Kidney (tissue), 22 donors: ENCODE measurements at places on chromosomes 1 and 21.

GRCh38 chr1:211748810-211749209 is 73.4 kb upstream of the NEK2 start:
- H3K27me3 ChIP-seq = no peaks in the 10 kb centered on the region
- no peak overlapping the region for H3K27ac ChIP-seq
- no peaks in the 10 kb centered on the region for H3K36me3 ChIP-seq
- DNase-seq = no peak
- H3K4me3 ChIP-seq = no peak overlapping the region
- no peaks in the 10 kb centered on the region for H3K4me1 ChIP-seq

DNA sequence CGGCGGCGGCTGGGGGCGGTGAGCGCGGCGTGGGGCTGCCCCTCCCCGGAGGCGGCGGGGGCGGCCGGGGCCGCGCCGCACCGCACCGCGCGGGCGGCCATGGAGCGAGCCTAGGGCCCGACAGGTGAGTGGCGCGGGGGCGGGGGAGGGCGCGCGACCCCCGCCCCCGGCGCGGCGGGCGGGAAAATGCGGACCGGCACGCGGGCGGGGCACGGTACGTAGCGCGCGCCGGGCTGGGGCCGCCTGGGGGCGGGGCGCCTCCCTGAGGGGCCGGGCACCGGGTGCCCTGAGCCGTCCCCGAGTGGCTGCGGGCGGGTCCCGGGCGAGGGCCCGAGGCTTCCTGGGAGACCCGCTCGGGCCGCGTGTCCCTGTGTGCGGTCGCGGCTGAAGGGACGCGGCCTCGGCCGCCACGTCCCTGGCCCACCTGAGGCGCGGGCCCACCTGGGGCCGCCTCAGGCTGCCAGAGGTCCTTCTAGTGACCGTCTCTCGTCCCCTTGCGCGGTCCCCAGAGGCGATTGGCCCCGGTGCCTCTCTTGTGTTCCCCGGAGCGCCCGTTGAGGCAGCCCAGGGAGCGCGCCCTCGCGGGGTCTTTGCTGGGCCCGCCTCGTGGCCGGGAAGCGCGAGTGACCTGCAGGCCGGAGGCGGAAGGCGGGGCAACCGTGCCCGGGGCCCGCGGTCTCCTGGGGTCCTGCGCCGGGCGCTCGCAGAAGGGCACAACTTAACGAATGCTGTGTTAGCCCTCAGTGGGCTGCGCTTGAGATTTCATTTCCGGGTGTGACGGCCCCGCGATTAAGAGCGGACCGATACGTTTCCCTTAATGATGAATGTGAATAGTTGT is 500 bp downstream of the FAM20B start:
- H3K4me1 ChIP-seq = no peaks in the 10 kb centered on the region
- H3K4me3 ChIP-seq = peak overlapping the region; percentile 94
- no peaks in the 10 kb centered on the region for H3K36me3 ChIP-seq
- DNase-seq = peak; percentile 87
- H3K27me3 ChIP-seq = no peaks in the 10 kb centered on the region

DNA sequence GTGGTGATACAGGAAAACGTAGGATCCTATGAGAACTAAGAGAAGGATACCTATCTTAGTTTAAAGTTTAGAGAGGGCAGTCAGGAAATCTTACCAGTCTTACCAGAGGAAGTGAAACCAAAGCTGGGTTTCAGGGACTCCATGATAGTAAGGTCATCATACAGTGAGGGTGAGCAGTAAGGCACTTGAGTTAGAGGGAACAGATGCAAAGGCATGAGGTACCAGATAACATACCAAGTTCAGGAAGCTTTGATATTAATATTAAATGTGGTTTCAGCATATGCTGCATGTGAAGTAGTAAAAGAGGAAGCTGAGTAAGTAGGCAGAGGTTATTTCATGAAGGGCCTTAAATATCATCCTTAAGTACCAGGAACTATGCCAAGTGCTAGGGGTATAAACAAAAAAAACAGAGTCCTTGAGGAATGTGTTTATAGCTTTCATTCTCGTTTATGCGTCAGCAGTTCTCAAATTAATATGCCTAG is 16.9 kb downstream of the ATG4C start:
- H3K4me1 ChIP-seq = no peaks in the 10 kb centered on the region
- H3K4me3 ChIP-seq = no peak overlapping the region
- no peaks in the 10 kb centered on the region for H3K36me3 ChIP-seq
- DNase-seq = no peak
- no peak overlapping the region for H3K27ac ChIP-seq

GRCh38 chr21:39176271-39176709 is 7.0 kb downstream of the PSMG1 start:
- H3K36me3 ChIP-seq = peaks cover 3% of the 10 kb centered on the region
- no peak for DNase-seq
- H3K4me3 ChIP-seq = no peak overlapping the region
- H3K27ac ChIP-seq = no peak overlapping the region
- H3K27me3 ChIP-seq = no peaks in the 10 kb centered on the region
- no peaks in the 10 kb centered on the region for H3K4me1 ChIP-seq

- no peaks in the 10 kb centered on the region for H3K4me1 ChIP-seq
- no peak overlapping the region for H3K4me3 ChIP-seq
- no peaks in the 10 kb centered on the region for H3K27me3 ChIP-seq
- DNase-seq = no peak
- H3K36me3 ChIP-seq = no peaks in the 10 kb centered on the region
Observed at GRCh38 chr1:3034162-3034561, 12.9 kb downstream of the ACTRT2 start.

- H3K36me3 ChIP-seq = peaks cover 5% of the 10 kb centered on the region
- DNase-seq = peak; percentile 72
- H3K27me3 ChIP-seq = no peaks in the 10 kb centered on the region
- no peak overlapping the region for H3K4me3 ChIP-seq
- H3K27ac ChIP-seq = peak overlapping the region; percentile 10
- peaks cover 28% of the 10 kb centered on the region for H3K4me1 ChIP-seq
Observed at GRCh38 chr1:220754212-220754917, 6.2 kb downstream of the MTARC2 start.

DNA sequence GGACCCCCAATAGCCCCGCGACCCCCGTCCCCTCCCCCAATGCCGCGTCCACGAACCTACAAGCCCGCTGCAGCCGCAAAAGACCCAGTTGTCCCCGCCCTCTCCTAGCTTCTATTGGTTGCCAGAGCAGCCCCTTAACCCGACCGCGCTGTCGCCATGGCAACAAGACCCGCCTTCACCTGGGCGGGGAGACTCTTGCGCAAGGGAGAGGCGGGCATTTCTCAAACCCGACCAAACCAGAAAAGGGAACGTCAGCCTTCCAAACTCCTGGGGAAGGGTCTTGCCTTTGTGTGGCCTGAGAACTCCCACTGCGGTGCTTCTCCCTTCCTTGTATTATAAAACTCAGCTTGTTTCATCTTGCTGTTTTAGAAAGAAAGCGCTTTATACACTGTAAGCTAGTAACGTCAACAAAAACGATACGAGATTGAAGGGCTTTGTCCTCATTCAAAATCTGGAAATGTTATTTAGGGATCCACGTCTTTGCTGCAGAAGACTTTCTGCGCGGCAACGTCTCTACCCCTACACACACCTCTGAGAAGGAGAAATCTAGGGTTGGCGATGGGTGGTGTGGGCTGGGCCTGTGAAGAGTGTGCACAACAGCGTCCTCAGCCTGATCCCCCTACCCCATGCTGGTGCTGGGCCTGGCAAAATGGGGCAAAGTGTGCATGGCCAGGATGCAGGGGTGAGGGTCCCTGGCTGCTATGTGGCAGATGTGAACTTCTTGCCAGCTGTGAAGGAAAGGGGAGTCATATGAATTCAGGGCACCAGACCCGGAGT is at the start of gene TMEM9:
TSS of gene TMEM9 (minus strand) at position 86 of the 777 bp plus-strand sequence. CDS start 551 bp downstream, outside the sequence.
- peak within 1 kb of the TSS; percentile 87 for H3K27ac ChIP-seq
- peaks cover 8% of the 10 kb centered on the region for H3K4me1 ChIP-seq
- peak; percentile 99 for DNase-seq
- H3K27me3 ChIP-seq = no peaks in the 10 kb centered on the region
- H3K36me3 ChIP-seq = peaks cover 11% of the 10 kb centered on the region

DNA sequence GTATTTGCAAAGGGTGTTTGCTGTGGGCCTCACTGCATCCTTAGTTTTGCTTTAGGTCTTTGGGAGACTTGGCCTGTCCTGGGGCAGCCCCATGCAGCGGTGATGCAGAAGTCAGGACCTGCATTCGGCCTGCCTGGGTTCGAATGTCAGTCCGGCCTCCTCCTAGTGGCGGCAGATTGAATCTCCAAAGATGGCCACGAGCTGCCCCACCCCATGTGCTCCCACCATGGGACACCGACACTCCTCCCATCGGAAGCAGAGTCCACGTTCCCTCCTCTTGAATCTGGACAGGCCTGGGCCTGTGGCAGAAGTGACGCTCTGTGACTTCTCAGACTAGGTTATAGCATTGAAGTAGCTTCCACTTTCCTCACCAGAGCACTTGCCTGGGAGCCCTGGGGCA is 16.3 kb upstream of the NPPB start:
- H3K4me1 ChIP-seq = no peaks in the 10 kb centered on the region
- H3K36me3 ChIP-seq = no peaks in the 10 kb centered on the region
- H3K27me3 ChIP-seq = no peaks in the 10 kb centered on the region
- no peak overlapping the region for H3K4me3 ChIP-seq
- H3K27ac ChIP-seq = no peak overlapping the region

GRCh38 chr1:185229981-185230380 is 73.0 kb downstream of the SWT1 start:
- no peak for DNase-seq
- no peaks in the 10 kb centered on the region for H3K36me3 ChIP-seq
- H3K4me1 ChIP-seq = no peaks in the 10 kb centered on the region

GRCh38 chr1:20071416-20071815 is 1.4 kb downstream of the PLA2G5 start:
- no peaks in the 10 kb centered on the region for H3K36me3 ChIP-seq
- H3K4me1 ChIP-seq = no peaks in the 10 kb centered on the region
- no peak overlapping the region for H3K27ac ChIP-seq
- no peak for DNase-seq
- no peaks in the 10 kb centered on the region for H3K27me3 ChIP-seq
- no peak overlapping the region for H3K4me3 ChIP-seq

DNA sequence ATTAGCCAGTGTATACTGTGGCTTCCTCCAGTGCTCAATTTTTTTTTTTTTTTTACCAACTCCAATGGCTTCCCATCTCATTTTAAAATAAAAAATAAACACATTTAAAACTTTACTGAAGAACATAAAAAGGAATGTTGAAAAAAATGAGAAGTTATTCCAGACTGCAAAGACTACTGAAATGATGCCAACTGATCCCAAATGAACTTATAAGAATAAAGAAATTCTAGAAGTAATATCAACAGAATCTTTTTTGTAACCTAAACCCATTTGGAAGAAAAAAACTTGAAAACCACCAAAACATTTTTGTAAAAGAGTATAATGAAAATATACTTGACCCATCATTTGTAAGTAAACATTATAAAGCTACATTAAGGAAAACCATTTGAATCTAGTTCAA is 129.4 kb downstream of the FAF1 start:
- DNase-seq = no peak
- no peak overlapping the region for H3K4me3 ChIP-seq
- peaks cover 2% of the 10 kb centered on the region for H3K4me1 ChIP-seq
- no peaks in the 10 kb centered on the region for H3K27me3 ChIP-seq
- no peak overlapping the region for H3K27ac ChIP-seq

DNA sequence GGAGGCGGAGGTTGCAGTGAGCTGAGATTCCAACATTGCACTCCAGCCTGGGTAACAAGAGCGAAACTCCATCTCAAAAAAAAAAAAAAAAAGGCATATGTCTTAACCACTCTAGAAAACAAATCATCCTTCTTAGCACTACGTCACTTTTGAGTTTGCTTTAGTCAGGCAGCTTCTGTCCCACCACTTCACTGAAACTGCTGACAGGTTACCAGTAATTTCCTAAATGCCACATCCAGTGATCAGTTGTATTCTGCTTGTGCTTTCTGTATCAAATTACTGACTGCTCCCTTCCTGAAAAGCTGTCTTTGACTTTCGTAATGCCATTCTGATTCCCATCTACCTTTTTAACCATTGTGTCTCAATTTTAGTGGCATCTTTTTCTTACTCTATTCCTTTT is 21.7 kb downstream of the RCOR3 start:
- H3K27ac ChIP-seq = no peak overlapping the region
- peaks cover 24% of the 10 kb centered on the region for H3K36me3 ChIP-seq
- H3K4me3 ChIP-seq = no peak overlapping the region
- peaks cover 1% of the 10 kb centered on the region for H3K4me1 ChIP-seq
- DNase-seq = no peak

- no peaks in the 10 kb centered on the region for H3K27me3 ChIP-seq
- H3K4me1 ChIP-seq = peaks cover 9% of the 10 kb centered on the region
- H3K4me3 ChIP-seq = no peak overlapping the region
- no peak overlapping the region for H3K27ac ChIP-seq
- DNase-seq = no peak
- H3K36me3 ChIP-seq = no peaks in the 10 kb centered on the region
Observed at GRCh38 chr21:38491536-38491935, 6.7 kb downstream of the ERG start.

- H3K36me3 ChIP-seq = no peaks in the 10 kb centered on the region
- H3K4me1 ChIP-seq = no peaks in the 10 kb centered on the region
- H3K4me3 ChIP-seq = no peak overlapping the region
- peak; percentile 58 for DNase-seq
Observed at GRCh38 chr1:38038861-38039260, 7.7 kb downstream of the POU3F1 start.

GRCh38 chr1:61241411-61241838 is 159.1 kb downstream of the NFIA start:
- H3K4me1 ChIP-seq = peaks cover 6% of the 10 kb centered on the region
- no peaks in the 10 kb centered on the region for H3K27me3 ChIP-seq
- H3K36me3 ChIP-seq = no peaks in the 10 kb centered on the region
- H3K4me3 ChIP-seq = no peak overlapping the region

GRCh38 chr1:15226388-15227255 is 20.4 kb upstream of the FHAD1 start:
- no peaks in the 10 kb centered on the region for H3K36me3 ChIP-seq
- H3K4me3 ChIP-seq = no peak overlapping the region
- H3K27me3 ChIP-seq = no peaks in the 10 kb centered on the region
- H3K27ac ChIP-seq = no peak overlapping the region
- H3K4me1 ChIP-seq = peaks cover 9% of the 10 kb centered on the region

- no peaks in the 10 kb centered on the region for H3K4me1 ChIP-seq
- H3K4me3 ChIP-seq = no peak overlapping the region
- no peaks in the 10 kb centered on the region for H3K36me3 ChIP-seq
- DNase-seq = no peak
Observed at GRCh38 chr1:61187352-61188086, 105.2 kb downstream of the NFIA start.

DNA sequence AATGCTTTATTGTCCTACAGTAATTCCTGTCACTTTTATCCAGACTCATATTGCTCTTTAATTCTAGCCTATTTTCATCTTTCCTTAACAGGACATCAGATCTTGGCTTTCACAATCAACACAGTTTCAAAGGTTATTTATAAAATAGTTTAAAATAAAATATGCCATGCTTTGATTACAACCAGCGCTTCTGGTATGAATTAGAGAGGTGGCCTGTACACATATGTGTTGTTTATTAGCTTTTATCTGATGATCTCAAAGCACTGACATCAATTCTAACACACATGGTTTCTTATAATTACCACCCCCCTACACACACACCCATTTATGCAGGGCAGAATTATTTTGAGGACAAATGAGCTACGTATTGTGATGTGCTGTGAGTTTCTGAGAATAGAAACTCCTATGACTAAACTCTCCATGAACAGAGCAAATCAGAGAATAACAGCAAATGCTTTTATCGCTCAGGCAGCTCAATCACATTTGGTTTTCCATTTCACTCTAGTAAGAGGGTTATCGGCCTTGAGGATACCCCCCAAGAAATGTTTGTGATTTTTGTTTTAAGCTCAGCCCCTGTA is 18.0 kb downstream of the CD247 start:
- H3K36me3 ChIP-seq = no peaks in the 10 kb centered on the region
- H3K27ac ChIP-seq = no peak overlapping the region
- H3K27me3 ChIP-seq = no peaks in the 10 kb centered on the region
- no peaks in the 10 kb centered on the region for H3K4me1 ChIP-seq
- DNase-seq = no peak
- no peak overlapping the region for H3K4me3 ChIP-seq
